ENCODE measurements at places on chromosomes 3 and 15.
A peak's percentile ranks its signal among the peaks of the same experiment; 100 is the strongest.

DNA sequence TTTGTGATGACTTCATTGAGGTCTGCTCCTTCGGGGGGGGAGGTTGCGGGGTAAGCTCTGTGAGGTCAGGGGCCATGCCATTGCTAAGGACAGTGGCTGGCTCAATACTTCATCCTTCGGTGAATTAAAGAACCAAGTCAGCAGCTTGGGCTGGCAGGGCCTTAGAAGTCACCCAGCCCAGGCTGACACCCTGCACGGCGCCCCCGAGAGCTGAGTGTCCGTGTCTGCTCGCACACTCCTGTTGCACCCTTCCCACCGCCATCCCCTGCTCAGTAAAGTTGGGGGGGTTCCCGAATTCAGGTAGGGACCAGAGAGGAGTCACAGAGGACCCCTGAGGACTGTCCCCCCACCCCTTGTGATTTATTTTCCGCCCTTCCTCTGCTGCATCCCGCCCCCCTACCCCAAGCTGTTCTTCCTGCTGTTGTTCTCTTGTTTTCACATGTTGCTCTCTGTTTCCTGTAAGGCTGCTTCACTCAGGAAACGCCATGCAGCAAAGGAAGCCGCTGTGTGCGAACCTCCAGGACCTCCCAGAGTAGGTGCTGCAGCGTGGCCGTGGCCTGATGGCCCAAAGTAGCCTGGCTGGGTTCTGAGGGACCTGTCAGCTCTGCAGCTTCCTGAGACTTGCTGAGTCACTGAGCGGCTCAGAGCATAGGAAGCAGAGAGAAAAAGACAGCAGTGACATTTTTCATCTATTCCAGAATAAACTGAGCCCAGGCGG lies 14.4 kb downstream of the EFCC1 start:
- DNase-seq, result peak; percentile 77

- DNase-seq, result no peak
Observed at GRCh38 chr3:8895829-8896228, 67.4 kb downstream of the RAD18 start.

- DNase-seq, result peak; percentile 61
Observed at GRCh38 chr3:50671331-50671730, 3.4 kb upstream of the DOCK3 start.

GRCh38 chr3:141083836-141084649 lies 32.9 kb downstream of the SPSB4 start:
- DNase-seq, result peak; percentile 22

- DNase-seq, result no peak
Observed at GRCh38 chr3:66996696-66997095, 1.4 kb upstream of the KBTBD8 start.

- DNase-seq, result no peak
Observed at GRCh38 chr3:12456441-12456840, 27.8 kb upstream of the TSEN2 start.

DNA sequence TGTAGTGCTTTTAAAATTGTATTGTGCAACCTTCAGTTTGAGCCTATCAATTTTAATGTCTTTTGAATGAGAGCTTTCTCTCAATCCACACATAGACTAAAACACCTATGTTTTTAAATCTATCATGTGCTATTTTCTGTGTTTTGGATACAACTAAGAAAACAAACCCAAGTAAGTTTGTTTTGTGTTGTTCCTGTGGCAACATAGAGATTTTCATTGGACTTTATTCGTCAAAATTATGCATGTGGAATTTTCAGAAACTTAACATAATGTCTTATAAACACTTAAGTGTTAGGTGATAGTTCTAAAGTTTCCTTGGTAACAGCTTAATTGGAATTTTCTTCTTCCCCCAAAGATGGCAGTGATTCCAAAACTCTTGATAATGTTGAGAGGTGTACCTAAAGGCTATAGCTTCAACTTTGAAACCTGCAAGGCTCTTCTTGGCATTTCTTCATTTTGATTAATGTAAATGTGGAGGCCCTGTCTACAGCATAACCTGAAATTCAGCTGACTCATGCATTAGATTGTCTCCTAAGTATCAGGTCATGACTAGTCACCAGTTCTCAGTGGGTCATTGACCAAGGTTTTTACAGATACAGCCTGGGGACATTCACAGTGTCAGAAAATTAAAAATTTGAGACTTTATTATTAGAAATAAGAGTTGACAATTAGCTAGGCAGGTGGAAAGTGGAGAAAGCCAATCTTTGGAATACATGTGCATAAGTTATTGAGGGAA lies 44.4 kb downstream of the COL6A5 start:
- DNase-seq, result no peak

- DNase-seq, result no peak
Observed at GRCh38 chr3:72582963-72583362, 265.3 kb downstream of the SHQ1 start.

- DNase-seq, result no peak
Observed at GRCh38 chr3:175338775-175339535, 479.8 kb downstream of the NAALADL2 start.

DNA sequence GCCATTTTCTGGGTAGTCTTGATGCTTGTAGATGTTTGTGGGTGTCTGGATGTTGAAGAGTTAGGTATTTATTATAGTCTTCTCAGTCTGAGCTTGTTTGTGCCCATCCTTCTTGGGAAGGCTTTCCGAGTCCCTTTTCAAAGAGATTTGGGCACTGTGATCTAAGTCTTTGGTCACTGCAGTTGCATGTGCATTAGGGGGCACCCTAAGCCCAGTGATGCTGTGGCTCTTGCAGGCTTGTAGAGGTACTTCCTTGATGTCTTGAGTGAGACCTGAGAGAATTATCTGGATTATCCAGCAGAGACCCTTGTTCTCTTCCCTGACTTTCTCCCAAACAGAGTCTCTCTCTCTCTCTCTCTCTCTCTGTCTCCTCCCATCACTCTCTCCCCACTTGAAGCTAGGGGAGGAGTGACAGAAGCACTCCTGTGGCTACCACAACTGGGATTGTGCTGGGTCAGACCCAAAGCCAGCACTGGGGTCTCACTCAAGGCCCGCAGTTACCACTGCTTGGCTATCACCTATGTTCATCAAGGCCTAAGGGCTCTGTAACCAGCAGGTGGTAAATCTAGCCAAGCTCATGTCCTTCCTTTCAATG lies 68.5 kb downstream of the TMCO5A start:
- peak; percentile 76 for DNase-seq

DNA sequence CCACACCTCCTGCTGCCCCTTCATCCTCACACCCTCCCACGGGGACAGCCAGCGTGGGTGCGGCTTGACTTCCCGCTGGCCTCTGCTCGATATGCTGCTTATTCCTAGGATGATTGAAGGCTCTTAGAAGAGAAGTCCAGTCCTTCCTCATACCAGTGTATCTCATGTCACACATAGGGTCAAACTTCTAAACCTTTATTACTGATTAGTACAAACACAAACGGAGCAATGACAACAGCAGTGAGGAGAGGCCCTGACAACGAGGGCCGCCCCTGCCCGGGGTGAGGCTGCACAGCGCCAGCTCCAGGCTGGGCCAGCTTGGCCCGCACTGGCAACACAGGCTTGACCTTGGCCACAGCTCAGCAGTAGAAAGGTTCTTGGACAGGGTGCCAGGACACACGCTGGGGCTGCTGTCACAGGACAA lies 3.7 kb downstream of the CIB1 start:
- DNase-seq, result peak; percentile 77

DNA sequence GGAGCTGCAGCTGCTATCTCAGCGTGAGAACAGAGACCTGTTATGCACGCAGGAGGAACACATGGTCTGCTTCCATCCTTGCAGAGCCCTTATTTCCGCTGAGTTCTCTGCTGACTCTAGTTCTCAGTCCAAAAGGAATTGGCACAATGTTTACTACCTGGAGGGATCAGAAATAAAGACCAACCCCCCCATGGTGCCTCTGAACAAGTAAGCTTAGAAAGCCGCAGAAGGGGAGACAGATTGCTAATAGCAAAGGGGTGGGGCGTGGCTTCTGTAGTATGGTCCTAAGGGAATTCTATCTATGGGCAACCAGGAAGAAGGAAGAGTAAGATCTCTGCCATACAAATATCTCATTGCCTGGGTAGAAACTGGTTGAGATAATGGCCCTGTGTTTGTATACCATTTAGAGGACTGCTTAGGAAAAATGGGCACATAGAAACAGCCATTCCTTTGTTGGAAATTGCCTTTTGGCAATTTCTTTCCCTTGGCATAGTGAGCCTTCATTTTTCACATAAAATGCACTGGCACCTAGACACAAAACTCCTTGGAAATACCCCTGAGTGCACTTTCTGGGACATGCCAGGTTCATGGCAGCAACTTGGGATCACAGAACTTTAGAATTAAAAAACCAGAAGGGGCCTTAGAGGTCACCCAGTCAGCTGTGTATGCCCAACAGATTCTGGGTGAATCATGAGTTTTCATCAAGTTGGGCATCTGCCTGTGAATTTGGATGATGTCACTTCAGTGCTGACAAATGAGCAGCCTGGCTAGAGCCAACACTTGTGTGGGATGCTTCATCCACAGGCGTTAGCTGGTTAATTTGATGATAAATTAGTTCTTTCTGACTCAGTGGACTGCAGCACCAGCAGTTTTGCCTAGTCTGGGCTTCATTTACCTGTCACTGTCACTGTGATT lies 57.4 kb upstream of the STXBP5L start:
- no peak for DNase-seq

DNA sequence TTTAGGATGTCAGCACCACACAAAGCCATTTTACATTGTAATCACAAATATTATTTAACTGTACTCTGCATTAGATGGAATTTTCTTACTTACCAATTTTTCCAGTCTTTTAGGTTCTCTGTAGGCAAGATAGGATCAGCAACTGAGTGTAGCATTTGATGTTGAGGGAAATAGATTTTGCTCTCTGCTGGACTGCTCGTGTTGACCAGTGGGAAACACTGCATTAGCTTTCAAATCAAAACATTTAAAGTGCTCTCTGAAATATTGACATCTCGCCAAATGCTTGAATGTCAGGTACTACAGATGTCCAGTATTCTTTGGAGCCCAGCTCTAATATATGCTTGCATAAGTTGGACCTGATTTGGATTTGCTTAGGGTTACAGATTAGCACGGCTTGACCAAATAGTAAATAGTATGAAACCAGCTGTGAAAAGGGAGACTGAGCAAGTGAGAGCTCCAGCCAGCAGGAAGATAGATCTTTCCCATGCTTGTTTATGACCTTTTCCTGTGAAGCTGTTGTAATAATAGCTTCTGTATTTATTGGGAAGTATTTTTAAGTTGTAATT lies 29.5 kb downstream of the P2RY14 start:
- DNase-seq, result no peak
